ENCODE measurements at places on chromosomes 7 and 10. TPM values are rescaled to one million over a fixed set of nuclear protein-coding genes. Genes with fewer than 3 reads are reported as not detected.

SEC24C gene
- total RNA-seq = 53.6 TPM

R3HCC1L gene
- 9.9 TPM for total RNA-seq

AKR1D1 gene
- total RNA-seq = 0.20 TPM

C1QL3 gene
- not detected for total RNA-seq

ACBD7 gene
- not detected for total RNA-seq

TAS2R4 gene
- 0.09 TPM for total RNA-seq

DNA sequence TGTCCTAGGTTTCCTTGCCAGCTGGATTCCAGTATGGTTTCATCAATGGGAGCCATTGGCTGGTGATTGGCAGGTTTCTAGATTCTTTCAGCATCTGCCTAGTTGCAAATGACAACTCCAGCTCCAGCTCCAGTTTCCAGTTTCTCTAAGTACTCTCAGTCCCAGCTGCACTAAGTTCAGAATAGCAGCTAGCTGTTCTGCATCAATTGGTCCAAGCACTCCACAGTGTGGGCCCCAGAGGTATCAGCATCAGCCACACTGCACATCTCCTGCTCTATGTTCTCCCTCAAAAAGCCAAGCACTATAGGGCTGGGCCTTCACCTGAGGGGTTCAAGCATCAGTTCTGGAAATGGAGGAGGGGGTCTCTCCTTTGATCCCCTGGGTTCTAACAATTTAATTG is 143.4 kb downstream of the VPS50 start:
- no peak for DNase-seq

DNA sequence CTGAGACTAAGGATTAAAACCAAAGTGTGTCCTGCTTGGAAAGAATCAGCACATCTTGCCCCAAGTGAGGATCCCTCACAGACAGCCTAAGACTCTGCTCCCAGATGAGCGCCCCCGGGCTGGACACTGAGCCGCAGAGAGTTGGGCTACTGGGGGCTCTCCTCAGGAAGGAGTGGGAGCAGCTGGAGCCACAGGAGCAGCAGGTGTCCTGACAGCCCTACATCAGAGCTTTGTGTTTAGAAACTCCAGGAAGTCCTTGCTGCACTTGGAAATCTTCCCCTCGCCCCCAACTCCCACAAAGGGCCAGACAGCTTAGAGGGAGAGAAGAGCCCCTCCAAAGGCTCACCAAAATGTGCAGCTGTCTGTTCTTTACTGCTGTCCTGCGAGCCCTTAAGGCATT is 172.2 kb downstream of the HERPUD2 start:
- no peak for DNase-seq

DNA sequence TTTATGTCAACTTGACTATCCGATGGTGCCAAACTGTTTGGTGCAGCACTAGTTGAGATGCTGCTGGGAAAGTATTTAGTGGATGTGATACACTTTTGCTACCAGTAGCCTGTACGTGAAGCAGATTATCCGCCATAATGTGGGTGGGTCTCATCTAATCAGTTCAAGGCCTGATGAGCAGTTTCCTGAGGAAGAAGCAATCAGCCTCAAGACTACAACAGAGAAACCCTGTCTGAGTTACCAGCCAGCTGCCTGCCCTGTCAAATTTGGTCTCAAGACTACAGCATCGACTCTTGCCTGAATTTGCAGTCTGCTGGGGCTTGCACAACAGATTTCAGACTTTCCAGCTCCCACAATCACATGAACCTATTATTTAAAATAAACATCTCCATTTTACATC is 10.9 kb upstream of the RBP3 start:
- no peak for DNase-seq

GRCh38 chr10:1054684-1055083 is 1.5 kb upstream of the WDR37 start:
- DNase-seq = no peak

GRCh38 chr10:102140913-102141540 is 8.2 kb downstream of the PPRC1 start:
- DNase-seq = no peak
